Astrocyte of the spinal cord (primary cell): ENCODE measurements at places on chromosomes 6 and 20.

DNA sequence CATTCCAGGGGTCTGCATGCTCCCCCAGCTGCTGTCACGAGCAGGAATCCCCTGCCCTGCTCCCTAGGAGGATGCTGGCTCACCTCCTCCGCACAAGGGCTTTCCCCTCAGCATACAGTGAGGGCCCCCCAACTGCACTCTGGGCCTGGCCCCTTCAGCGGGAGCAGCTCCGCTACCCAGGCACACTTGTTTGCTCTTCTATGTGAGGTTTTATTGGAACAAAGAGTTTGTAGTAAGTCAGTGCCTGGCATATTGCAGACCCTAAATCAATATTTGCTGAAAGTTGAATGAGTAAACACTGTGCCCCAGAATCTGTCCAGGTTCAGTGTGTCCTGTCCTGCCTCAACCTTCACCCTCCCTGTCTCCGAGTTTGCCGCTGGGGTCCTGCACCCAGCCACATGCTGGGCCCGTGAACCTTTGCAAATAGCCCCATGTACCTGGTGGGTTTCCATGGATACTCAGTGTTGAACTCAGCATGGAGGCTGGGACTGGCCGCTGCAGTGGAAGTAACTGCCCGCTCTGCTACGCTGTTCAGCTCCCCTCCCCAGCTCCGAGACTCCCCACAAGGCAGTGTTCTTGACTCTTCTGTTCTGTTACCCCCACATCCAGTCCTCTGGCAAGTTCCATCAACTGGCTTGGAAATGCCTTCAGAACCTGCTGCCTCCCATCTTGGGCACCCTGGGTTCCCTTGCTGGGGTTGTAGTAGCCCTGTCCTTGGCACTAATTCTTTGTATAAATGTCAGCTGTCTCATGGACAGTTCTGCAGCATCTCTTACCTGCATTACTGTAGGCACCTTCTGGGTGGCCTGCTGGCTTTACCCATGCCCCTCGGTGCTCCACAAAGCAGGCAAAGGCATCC, 15.7 kb downstream of the SLC22A1 start:
- no peak for DNase-seq

- DNase-seq: peak; percentile 68
Observed at GRCh38 chr6:17703256-17703694, 3.5 kb downstream of the NUP153 start.

DNA sequence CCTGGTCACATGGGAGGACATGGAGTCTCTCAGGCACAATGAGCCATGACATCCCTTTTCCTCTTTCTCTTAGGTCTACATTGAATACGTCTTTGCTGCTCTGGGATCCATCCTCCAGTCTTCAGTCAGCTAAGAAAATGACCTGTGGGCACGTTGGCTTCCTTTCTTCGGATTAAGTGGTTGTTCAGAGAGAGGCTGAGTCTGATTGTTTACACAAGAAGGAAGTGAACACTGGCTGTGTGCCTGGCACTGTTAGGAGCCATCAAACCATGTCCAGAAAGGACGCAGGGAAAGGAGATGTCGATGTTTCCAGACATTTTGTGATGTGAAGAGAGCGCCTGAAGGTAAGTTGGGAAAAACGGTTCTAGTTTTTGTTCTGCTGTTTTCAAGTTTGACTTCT, 309.9 kb upstream of the CDYL start:
- peak; percentile 43 for DNase-seq

GRCh38 chr6:2970034-2970685, 1.2 kb downstream of the SERPINB6 start:
- peak; percentile 30 for DNase-seq

DNA sequence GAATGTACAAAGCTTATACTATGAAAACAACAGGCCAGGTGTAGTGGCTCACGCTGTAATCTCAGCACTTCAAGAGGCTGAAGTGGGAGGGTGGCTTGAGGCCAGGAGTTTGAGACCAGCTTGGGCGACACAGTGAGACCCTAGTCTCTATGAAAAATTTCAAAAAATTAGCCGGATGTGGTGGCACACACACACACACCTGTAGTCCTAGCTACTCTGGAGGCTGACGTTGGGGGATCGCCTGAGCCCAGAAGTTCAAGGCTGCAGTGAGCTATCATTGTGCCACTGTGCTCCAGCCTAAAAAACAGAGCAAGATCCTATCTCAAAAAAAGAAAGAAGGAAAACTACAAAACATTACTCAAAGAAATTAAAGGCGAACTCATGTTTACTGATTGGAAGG, 7.3 kb upstream of the ASF1A start:
- no peak for DNase-seq

DNA sequence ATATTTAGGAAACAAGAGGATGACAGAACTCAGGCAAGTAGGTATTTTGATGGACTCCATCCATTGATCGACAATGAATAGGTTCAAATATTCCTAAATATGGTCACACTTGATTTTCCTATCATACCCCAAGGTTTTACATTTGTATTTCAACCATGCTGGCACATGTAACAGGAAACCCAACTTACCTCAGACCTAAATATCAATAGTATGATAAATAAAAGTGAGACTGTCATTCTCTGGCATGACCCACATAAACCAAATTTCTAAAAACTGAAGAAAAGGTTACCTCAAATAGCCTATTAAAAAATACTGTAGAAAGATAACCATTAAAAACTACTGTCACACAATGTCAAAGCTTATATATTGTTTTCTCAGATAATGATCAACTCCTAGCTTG, 97.3 kb downstream of the PRDM1 start:
- DNase-seq: no peak

DNA sequence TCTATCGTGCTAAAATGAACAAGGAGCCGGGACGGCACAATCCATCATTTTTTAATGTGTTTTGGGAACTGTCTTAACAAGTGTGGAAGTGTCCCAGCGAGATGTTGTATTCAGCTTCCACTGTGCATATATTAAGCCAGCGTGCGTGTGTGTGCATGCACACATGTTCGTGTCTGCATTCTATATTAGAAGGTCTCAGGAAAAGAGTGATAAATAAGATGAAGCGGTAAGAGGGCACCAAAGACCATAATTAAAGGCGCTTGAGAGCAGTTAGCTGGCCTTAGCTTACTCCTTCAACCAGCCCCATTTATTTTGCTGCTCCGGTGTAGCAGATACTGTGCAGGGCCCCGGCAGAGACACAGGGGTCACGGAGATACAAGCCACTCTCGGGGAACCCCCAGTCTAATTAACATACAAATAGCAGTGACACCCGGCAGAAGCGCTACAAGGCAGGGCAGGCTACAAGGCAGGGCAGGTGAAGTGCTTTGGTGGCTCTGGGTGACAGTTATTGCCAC, 206.5 kb upstream of the RREB1 start:
- no peak for DNase-seq

DNA sequence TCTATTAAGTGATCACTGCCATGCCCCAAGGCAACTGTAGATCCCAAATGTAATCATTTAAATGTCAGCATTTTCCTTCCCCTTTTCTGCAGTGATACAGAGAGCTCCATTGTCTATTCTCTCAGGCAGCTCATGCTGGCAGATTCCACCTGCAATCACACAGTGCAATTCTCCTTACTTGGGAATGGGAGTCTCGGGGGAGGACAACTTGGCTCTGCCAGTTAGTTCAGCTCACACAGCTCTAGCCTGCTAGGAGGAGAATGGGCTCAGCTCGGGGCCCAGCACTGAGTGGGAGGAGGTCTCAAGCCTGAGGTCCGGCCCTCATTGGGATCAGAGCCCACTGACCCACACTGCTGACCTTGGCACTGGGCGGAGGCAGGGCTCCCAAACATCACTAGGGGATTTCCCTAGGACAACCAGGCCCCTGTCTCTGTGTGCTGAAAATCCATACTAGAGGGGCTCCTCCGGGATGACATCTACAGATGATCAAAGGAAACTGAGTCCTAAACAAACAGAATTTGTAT, 109.2 kb upstream of the ASF1A start:
- DNase-seq: no peak

DNA sequence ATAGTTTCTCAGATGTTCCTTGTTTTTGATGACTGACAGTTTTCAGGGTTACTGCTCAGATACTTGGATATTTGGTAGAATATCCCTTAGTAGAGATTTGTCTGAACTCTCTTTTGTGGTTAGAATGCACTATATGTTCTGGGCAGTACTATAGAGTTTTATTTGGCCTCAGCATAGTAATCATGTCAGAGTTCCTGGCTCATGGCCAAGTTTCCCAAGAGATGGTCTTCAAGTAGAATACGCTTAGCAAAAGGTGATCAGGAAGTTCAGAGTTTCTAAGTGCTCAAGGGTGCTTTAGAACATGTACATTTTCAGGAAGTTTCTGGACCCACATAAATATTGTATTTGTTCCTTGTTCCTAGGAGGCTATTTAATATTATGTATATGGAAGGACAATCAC, 1209.7 kb upstream of the GJE1 start:
- peak; percentile 10 for DNase-seq

GRCh38 chr6:134725590-134725989, 224.3 kb downstream of the ALDH8A1 start:
- no peak for DNase-seq

DNA sequence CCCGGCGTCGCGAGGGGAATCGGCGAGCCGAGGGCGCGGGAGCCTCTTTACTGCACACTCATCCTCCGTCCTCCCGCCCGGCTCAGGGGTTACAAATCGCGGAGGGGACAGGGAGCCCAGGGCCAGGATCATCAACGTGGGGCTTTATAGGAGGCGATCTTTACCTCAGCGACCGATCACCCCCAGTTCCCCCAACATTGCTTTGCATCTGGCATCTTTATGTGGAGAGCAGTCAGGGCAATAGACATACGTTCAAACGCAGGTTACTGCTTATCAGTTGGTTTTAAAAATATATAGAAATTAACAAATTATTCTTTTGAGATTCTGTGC, 634 bp downstream of the HSF2 start:
- peak; percentile 14 for DNase-seq

DNA sequence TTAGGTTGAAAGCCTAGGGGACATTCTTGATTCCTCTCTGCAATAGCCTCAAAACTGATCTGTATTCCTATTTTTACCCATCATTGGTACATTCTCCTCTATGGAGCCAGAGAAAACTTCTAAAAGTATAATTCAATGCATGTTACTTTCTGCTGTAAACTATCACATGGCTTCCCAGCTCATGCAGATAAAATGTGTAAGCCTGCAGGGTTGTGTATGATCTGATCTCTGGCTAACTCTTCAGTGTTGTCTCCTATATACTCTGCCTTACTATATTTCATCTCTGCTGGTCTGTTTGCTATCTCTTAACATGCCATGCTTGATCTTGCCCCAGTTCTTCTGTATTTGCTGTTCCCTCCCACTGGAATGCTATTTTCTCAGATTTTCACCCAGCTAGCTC, 323.3 kb upstream of the RSPO3 start:
- no peak for DNase-seq

- DNase-seq: peak; percentile 57
Observed at GRCh38 chr20:25040438-25040831, 17.5 kb downstream of the ACSS1 start.

GRCh38 chr6:139474145-139475108, 100.0 kb upstream of the CITED2 start:
- peak; percentile 26 for DNase-seq

DNA sequence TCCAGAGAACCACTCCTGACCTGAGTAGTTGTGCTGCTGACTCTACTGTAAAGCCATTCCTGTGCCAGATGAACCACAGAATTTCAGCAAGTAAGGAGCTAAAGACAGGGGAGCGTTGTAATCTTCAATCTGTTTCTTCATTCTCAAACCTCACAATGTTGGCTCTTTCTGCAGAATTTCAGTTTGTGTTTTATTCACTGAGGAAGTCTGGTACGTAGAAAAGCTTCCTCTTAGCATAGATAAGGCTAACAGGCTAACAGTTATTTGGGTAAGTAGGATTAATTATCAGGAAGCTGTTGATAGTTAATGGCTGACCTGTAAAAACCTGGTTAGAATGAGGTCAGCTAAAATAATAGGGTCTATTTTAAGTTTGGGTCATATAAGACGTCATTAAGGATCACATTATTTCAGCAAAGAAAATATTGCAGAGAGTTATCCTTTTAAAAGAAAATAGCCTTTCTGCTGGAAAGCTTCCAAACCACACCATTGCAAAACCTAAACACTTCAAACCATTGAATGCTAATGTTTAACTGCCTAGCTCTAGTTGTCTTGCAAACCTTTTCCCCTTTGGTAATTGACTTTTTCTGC, 14.1 kb upstream of the TENT5A start:
- peak; percentile 97 for DNase-seq

DNA sequence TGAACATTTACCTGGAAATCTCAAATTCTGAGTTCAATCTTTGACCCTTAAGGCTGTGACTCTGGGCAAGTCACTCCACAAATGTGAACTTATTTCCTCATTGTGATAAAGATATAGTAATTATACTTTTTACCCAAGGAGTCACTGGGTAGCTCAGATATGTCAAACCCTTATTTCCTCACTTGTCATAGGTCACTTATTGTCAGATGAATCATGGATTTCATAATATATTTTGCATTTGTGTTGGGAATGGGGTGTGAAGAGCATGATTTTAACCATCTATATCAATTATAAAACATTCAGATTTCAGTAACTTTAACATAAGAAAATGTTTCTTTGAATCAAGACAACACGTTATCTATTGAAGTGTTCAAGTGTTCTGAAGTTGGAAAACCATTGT, 3.7 kb upstream of the CARMIL1 start:
- no peak for DNase-seq

DNA sequence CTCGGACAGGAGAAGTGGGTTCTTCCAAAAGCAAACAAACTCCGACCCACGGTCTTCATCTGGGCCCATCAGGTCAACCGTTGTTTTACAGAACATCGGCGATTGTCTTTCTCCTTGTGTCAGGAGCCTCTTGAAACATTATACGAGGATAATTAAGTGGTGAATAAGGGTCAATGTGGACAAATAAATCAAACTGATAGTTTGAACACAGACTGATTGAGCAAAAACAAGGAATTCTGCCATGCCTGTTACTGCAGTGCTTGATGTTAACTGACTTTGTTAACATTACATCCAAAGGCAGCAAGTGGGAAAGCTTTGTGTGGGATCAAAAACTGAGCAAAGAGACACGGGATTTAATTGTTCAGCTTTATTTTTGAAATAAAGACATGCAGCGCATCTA, 101.1 kb upstream of the IFNGR1 start:
- DNase-seq: no peak

DNA sequence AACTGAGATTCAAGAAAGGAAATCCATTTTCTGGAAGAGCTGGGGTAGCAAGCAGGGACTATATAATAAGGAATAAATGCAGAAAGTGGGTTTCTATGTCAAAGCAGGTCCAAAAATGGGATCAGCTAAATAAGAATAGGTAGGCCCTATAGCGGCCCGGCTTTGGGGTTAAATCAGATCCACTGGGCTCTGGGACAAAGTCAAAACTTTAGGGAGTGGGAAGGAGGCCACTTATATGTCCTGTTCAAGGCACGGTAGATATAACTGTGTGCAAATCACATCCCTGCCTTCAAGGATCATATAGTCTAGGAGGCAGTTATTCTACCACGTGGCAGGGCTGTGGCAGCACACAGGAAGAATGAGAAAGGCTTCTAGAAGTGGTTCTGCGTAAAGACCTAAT, 191.4 kb upstream of the CDYL start:
- no peak for DNase-seq

- no peak for DNase-seq
Observed at GRCh38 chr6:11279284-11279689, 46.8 kb upstream of the NEDD9 start.

DNA sequence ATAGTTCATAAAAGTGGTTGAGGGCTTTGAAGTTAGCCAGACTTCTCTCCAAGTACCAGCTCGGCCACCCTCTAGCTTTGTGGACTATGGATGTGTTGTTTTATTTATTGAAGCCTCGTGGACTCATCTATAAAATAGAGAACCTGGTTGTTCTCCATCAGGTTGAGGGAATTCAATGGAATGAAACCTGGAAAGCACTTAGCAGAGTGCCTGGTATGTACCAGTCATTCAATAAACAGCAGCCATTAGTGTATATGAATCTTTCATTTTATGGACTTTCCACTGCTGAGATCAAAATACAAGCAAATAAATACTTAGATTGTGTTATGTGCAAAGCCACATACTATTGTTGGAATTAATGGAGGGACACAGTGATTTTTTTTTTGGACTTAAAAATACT, 206.8 kb downstream of the SOX4 start:
- DNase-seq: no peak
